ENCODE measurements at places on chromosomes 3 and 15.

DNA sequence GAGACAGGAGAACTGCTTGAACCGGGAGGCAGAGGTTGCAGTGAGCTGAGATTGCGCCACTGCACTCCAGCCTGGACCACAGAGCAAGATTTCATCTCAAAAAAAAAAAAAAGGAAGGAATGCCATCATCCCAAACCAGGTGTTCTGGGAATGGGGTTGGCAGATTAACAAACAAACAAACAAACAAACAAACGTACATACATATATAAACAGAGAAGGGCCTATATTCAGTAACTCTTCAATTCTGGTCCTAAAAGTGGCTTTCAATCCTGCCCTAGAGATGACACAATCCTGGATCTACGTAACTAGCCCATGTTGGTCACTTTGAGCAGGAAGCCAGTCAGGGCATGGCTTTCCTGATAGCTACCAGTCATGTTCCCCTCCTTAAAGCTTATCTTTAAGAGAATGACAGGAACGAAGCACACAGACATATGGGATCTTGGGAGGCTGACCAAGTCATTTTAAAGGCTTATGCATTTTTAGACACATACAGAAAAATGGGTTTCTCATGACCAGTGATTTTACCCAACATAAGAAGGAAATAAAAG, 29.9 kb upstream of the RAB11A start:
- no peak for DNase-seq

DNA sequence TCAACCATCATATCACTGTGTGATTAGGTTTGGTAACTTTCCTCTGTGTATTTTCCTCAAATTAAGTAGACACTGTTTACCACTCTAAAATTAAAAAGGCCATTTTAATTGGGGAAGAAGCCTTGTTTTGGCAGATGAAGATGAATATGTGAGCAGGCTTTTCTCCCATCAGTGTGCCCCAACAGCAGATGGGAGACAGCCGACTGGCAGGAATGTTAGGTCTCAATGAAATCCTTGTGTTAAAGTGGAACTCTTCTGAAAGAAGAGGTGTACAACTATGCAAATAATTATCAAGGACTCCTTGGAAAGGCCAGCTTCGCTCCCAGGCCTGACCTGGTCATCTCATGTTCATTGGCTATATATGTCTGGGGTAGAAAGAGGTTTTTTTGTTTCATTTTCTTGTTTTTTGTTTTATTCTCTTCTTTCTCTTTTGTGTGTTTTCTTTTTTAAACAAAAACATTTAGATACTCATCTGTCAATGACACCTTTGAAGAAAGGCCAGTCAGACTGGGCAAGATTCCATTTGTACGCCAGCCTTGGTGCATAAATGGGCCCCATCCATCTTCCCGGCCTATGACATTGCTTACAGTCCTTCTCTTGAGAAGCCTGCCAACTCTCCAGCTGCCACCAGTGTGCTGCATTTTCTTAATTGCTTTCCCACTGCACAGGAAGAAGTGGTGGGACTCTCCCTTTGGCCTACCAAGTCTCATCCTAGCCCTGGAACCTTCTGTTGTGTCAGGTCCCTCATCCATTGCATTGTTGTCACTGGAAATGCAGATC, 25.8 kb downstream of the LRTM1 start:
- DNase-seq: peak; percentile 35

DNA sequence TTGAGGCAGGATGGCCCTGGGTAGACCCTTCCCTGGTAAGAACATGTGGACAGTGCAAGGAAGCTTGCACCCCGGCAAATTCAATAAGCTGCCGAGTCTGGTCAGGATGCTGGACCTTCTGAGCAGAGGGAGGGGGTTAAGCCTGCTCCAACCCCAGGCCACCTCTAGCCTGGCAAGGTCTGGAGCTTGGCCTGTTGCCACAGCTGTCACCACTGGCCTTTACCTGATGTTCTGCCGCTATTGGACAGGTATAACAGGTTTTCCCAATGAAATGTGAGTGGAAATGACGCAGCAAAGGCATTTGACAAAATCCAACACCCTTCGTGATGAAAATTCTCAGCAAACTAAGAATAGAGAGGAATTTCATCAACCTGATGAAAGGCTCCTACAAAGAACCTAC, 699 bp upstream of the MESP1 start:
- DNase-seq: no peak

- no peak for DNase-seq
These were observed 915.0 kb upstream of the GBE1 start for GRCh38 chr3:82676356-82677026.

GRCh38 chr3:59473636-59474035, 423.8 kb upstream of the CFAP20DC start:
- no peak for DNase-seq

DNA sequence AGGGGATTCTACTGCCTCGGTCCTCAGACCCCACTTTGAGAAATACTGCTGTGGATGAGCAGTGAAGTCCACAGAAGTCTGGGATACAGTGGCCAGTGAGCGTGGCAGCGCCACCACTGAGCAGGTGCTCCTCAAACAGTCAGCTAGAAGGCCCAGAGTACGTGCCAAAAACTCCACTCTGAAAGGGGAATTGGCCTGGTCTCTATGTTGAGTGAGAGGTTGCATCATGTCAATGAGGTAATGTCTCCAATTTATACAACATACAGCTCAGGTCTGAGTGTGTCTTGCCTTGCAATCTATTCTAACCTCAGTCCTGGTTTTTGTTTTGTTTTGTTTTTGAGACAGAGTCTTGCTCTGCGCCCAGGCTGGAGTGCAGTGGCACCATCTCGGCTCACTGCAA, 53.3 kb upstream of the ETV5 start:
- DNase-seq: peak; percentile 84

GRCh38 chr15:73994912-73995622, 551 bp downstream of the PML start:
- DNase-seq: peak; percentile 24

DNA sequence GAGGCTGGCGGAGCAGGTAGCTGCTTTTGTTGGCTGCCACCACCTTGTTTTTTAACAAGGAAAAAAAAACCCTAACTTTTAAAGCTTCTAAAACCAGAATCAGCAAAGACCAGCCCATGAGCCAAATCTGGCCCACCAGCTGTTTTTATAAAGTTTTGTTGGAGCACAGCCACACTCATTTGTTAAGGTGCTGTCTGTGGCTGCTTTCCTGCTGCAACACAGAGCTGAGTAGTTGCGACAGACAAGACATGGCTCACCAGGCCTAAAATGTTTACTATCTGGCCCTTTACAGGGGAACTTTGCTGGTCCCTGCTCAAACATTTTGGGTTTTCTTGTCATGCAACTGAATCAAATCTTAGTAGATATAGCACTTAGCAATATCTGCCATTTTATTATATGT, 18.9 kb downstream of the EFCAB12 start:
- DNase-seq: no peak

DNA sequence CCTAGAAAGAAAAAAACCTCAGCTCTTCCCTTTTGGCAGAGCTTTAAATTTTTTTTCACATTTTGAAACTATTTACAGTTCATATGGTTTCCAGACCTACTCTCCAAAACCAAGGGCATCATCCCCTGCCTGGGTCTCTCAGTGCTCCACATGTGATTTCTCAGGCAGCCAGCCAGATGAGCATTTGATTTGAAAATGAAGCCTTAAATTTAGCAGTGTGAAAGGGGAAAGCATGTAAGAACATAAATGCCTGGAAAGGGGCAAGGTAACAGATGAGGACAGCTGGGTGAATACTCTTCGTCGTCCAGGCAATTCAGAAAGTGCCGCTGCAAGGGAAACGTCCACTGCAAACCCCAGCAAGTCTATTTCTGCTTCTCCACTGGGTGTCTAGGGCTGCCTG, 94.8 kb downstream of the ATP8B4 start:
- DNase-seq: no peak

DNA sequence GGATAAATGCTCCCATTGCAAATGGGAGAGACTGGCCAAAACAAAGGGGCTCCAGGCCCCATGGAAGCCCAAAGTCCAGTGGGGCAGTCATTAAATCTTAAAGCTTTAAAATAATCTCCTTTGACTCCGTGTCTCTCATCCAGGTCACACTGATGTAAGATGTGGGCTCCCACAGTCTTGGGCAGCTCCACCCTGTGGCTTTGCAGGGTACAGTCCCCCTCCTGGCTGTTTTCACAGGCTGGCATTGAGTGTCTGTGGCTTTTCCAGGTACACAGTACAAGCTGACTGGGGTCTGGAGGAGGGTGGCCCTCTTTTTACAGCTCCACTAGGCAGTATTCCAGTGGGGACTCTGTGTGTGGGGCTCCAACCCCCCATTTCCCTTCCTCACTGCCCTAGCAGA, 45.9 kb downstream of the NIPA2 start:
- DNase-seq: no peak

- no peak for DNase-seq
These were observed 153.0 kb downstream of the THRB start for GRCh38 chr3:24341668-24342067.

GRCh38 chr15:99545605-99546004, 20.2 kb upstream of the MEF2A start:
- DNase-seq: no peak

- no peak for DNase-seq
These were observed 2.1 kb downstream of the SLC41A3 start for GRCh38 chr3:126081618-126082361.

DNA sequence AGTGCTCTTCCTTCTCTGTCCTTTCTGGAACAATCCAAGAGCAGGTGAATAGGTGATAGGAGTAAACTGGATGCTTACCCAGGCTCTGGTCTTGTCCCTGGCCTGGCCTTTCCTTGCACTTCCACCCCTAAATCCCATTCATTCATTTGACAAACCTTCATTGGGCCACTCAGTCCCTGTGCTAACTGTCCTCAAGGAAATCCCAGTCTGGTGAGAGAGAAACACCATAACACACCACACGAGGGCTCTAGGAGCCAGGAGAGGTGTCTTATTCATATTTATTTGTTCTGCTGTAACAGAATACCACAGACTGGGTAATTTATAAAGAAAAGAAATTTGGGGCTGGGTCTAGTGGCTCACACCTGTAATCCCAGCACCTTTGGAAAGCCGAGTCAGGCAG, 22.8 kb downstream of the EFCC1 start:
- no peak for DNase-seq

DNA sequence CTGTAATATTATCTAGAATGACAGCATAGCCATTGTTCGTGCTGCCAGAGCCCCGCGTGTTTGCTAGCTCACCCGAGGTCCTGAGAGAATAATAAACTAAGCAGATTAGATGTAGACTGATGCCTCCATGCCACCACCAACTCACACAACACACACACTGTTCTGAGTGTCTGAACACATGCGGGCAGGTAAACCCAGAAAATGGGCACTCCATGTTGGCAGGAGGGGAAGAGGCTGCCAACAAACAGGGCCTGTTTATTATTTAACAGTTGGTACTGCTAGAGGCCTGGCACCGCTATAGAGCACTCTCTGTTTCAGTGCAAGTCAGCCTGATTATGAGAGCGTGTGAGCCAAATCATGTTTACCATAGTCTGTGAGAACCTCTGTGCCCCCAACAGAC, 299.0 kb downstream of the ZBTB20 start:
- DNase-seq: peak; percentile 97

DNA sequence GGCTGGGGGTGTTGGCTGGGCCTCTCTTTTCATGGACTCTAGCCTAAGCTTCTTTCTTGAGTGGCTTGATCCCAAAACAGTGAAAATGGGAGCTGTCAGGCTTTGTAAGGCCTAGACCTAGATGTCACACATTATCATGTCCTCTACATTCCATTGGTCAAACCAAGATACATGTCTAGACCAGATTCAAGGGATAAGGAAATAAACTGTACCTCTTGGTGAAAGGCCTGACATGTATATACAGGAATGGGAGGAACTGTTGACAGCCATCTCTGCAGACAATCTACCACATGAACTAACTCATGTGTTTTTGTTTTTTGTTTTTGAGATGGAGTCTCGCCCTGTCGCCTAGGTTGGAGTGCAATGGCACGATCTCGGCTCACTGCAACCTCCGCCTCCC, 11.1 kb upstream of the RPP25 start:
- DNase-seq: no peak

All from pons (tissue), 1 donor.